NCI-H1092 treated with DMSO at 0.1 percent for 48 hours (cell line): ENCODE measurements at places on chromosomes 2 and 18.
A peak's percentile ranks its signal among the peaks of the same experiment; 100 is the strongest.

- DNase-seq, result no peak
These were observed 46.0 kb downstream of the COX7A2L start for GRCh38 chr2:42314892-42315468.

DNA sequence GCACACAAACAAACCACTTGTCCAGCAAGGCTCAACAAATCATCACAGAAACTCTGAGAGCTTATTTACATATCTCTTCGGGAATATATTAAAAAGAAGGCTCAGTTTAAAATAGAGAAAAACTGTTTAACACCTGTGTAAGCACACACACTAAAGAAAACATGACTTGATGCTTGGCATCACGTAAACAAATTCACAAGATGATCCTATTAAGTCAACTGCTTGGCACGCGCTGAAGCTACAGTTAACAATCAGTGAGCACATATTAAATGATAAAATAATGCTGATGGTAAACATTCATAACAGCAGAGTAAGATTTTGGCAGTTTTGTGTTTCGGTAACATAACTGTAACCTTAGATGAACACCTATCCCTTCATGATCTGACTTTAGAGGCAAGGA is 4.3 kb upstream of the HES6 start:
- DNase-seq, result no peak

GRCh38 chr2:19887510-19887909 is 14.3 kb downstream of the TTC32 start:
- DNase-seq, result no peak

- peak; percentile 71 for DNase-seq
These were observed 312.4 kb upstream of the MC4R start for GRCh38 chr18:60684843-60685513.

GRCh38 chr2:15363142-15363541 is 198.0 kb downstream of the NBAS start:
- no peak for DNase-seq

- no peak for DNase-seq
These were observed 76.3 kb downstream of the ACTR3 start for GRCh38 chr2:113966171-113966570.

DNA sequence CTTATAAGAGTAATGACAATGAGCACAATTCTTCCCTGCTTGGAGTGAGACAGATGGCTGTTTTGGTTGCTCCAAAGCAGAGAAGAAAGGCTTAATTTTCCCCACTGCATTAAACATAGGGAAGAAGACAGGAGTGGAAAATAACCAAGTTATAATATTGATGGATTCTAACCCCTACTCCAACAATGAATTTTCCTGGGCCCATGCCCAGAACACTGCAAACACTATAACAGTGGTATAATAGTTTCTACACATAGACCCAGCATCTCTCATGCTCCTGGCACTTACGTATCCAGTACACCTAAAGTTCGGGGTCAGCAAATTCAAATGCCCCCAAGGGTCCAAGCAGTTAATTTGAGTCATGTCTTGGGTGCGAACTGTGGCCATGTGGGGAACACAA is 613.4 kb downstream of the PLCL1 start:
- DNase-seq, result peak; percentile 1

DNA sequence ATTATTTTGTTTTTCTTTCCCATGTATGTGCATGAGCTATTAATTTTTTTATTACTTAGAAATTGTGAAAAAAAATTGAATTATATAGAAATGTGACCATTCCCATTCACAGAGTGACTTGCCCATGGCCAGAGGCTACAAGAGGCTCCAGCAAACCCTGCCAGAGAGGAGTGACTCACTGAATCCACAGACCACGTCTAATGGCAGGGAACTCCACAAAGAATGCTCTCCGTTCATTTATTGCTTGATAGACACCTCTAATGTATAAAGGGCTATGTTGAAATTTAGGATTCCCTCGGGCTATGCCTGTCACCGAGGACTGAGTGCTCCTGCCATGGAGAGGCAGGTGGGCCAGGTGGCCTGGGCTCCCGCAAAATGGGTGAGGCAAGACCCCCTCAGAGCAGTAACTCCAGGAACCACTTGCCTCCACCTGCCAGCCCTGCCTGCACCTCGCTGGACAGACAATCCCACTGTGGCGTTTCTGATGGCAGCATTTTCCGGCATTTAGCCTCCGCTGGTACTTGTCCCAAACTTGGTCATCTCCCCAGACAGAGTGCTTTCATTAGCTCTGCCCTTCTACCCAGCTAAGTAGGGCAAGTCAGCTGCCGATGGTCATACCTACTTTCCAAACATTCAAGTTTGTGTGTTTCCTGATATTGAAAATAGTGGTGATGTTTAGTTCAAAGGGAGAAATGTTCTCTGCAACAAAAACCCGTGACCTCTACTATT is 200.3 kb downstream of the PRKCE start:
- no peak for DNase-seq

DNA sequence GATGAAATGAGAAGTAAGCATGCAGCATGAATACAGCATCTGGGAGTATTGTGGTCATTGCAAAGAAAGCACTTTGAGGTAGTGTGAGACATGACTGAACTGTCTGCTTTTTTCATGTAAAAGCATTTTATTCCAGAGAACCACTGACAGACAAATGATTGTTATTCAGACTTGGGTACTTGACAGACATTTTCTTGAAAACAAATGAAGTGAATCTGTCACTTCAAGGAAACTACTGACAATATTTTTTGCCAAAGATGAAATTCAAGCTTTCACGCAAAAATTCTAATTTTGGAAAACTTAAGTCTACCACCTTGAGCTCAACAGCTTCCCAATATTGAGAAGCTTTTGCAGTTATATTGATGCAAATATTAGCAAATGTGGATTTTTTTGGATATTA is 255.7 kb downstream of the ARL6IP6 start:
- DNase-seq, result no peak

DNA sequence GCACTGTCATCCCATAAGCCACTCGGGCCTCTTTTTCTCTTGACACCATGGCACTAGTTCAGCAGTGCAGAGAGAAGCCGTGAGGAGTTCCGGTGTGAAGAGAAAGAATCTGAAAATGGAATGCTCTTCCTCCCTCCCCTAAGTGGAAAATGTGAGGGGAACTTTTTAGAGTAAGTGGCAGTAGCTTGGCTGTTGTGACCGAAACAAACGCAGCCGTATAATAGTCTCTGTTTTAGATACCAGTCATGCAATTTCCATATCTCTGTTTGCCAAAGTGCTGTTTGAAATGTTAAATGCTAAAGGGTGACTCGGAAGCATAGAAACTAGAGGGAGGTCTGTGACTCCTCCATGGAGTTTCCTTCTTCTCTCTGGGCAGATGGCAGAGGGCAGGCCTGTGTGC is 122.9 kb downstream of the MTCL1 start:
- DNase-seq, result no peak

- DNase-seq, result peak; percentile 83
These were observed 95.2 kb downstream of the EPB41L5 start for GRCh38 chr2:120108049-120108448.

DNA sequence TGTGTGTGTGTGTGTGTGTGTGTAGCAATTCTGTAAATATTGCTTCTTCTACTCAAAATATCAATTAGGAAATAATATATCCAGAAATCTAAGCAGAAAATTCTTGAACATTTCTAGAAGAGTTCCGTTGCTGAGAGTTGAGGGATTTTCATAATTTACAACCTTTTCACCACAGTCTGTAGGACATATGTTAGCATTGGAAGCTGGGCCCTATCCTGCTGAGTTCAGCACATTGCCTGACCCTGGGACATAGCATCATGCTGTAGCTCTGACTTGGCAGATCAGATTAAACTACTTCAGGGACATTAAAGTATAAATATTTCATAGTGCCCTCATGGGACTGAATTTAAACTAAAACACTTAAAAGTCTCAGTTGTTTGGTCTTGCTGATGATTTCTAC is 129.2 kb upstream of the KCNH7 start:
- no peak for DNase-seq

GRCh38 chr2:38106405-38107094 is 30.6 kb upstream of the CYP1B1 start:
- no peak for DNase-seq

GRCh38 chr2:35292199-35292598 is 1063.4 kb upstream of the CRIM1 start:
- no peak for DNase-seq

GRCh38 chr2:86304416-86304815 is 33.0 kb downstream of the REEP1 start:
- DNase-seq, result no peak

GRCh38 chr18:41870817-41871216 is 84.2 kb upstream of the PIK3C3 start:
- DNase-seq, result no peak

GRCh38 chr18:54173980-54174630 is 50.4 kb downstream of the MBD2 start:
- no peak for DNase-seq

- DNase-seq, result no peak
These were observed 4.5 kb upstream of the TMBIM1 start for GRCh38 chr2:218296847-218297246.

DNA sequence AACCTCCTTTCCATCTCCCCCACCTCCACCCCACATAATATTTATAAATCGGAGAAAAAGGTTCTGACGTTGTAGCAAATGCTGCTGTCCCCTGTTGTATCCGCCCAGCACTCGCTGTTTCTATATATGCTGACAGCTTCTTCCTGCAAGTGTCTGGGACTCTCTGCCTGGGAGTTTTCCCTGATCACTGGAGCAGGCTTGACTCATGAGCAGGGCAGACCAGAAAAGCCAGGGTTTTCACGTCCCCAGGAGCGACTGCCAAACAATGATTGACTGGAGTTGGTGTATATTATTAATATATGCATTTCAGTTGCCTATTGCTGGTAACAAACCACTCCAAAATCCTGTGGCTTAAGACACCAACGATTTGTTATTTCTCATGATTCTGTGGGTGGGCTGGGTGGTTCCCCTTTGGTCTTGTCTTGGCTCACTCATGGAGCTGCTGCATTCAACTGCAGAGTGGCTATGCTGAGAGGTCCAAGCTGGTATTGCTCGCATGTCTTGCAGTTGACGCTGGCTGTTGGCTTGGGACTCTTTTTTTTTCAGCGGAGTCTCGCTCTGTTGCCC is 21.2 kb upstream of the ASXL2 start:
- DNase-seq, result no peak

GRCh38 chr2:71243634-71244301 is 16.9 kb upstream of the PAIP2B start:
- DNase-seq, result peak; percentile 2

- no peak for DNase-seq
These were observed 456.9 kb upstream of the TNP1 start for GRCh38 chr2:217316743-217317142.

- peak; percentile 48 for DNase-seq
These were observed 79.0 kb downstream of the TTC21B start for GRCh38 chr2:165874445-165875039.

- no peak for DNase-seq
These were observed 101.2 kb upstream of the ITGA6 start for GRCh38 chr2:172326211-172326509.

- DNase-seq, result no peak
These were observed 7.8 kb upstream of the UGT1A9 start for GRCh38 chr2:233663911-233664310.

DNA sequence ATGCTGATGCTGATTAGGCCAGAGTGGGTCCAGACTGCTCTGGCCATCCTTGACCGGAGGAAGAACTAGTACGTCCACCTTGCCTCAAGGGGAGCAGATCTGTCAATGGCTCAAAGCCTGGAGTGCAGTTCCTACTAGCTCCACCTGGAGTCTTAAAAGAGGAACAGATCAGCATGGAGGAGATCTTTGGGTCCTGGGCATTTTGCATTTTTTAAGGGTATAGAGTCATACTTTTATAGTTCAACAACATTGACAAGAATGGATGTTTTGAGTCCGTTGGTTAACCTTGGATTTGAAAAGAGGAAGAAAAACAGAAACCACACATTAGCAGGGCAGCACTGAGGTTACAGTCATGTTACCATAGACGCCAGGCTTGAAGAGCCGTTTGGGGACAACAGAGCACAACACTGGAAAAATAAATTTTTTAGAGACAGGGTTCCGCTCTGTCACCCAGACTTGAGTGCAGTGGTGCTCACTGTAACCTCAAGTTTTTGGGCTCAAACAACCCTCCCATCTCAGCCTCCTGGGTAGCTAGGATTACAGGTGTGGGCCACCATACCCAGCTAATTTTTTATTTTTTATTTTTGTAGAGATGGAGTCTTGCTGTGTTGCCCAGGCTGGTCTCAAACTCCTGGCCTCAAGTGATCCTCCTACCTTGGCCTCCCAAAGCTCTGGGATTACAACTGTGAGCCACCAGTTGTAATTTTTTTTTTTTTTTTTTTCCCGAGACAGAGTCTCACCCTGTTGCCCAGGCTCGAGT is 78.5 kb downstream of the PRKCE start:
- no peak for DNase-seq

DNA sequence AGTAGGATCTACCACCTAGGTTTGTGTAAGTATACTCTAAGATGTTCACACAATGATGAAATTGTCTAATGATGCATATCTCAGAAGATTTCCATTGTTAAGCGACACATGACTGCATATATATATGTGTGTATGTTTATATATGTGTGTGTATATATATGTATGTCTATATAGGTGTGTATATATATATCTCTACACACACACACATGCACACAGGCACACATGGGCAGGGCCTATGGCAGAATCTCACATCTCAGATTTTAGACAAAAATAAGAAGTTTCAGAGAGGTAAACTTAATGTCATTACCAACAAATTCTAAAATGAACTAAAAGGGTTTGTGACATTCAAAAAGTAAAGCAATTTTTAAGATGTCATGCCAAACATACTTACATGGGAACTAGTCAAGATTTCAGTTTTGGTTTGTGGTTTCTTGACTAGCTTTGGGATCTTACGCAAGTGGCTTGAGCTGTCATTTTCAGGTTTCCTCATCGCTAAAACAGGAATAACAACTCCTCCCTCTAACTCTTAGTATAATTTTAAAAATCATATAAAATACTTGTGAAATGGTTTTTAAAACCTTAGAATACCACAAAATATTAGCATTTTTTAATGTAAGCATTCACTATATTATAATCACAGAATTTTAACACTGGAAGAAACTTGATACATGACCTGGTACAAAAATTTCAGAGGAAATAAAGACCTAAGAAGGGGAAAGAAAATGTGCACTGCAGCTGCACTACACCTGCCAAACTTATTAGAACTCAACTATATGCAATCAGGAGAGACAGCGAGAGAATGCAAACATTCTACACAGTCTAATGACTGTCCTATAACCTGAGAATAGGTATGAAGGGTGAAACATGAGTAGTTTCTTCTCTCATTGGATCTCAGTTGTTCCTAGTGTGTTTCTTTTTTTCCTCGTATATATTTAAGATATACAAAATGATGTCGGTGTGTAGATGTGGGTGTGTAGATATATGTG is 75.7 kb downstream of the TTC21B start:
- no peak for DNase-seq

GRCh38 chr2:26886736-26887135 is 38.8 kb downstream of the DPYSL5 start:
- no peak for DNase-seq

DNA sequence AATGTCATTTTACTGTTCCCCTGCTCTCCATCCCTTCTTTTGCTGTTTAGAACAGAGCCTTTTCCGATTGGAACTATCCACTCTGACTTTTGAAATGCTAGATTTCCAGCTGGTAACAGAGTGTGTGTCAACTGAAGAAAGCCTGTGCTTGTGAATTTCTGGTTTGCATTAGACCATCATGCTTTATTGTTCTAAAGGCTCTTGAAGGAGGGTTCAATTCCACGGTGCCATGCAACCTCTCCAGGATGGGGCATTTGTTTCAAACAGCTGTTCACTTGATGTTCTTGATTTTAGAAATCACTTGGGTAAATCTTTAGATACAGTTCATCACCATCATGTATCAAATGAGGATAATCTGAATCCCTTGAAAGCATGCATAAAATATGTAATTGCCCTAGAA is 156.7 kb downstream of the QPCT start:
- DNase-seq, result peak; percentile 6
